ENCODE measurements at places on chromosomes 2 and 18.

DNA sequence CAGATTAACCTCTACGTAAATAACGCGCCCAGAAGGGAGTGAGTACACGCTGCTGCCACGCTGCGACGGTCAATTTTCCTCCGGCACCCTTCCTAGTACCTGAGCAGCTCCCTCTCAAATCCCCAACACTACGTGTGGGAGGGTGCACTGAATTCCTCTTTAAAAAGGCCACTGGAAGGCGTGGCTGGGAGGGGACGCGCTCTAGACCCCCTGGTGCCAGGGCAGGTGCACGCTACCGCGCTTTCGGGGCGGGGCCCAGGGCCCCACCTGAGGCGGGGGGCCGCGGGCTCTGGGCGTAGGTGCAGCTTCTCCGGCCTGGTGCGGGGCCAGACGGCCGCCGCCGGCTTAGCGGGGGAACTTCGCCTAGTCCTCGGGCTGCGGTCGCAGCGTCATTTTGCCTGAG, 668 bp upstream of the ANKRD12 start:
- peaks cover 42% of the 10 kb centered on the region for H3K4me1 ChIP-seq
- H3K4me3 ChIP-seq: peak overlapping the region; percentile 81
- H3K36me3 ChIP-seq: peaks cover 19% of the 10 kb centered on the region
- H3K27me3 ChIP-seq: no peaks in the 10 kb centered on the region
- peak; percentile 93 for DNase-seq

DNA sequence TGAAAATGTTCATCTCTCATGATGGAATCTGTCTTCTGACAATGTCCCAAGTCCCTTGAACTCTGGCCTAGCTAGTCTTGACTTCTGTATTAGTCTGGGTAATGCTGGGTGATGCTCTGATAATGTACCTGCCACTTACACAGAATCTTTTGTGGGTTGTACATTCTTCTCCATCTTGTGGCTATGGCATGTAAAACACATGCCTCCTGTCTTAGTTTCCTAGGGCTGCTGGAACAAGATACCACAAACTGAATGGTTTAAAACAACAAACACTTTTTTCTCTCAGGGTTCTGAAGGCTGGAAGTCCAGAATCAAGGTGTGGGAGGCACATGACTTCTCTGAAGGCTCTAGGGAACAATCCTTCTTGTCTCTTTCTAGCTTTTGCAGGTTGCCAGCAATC, 57.1 kb downstream of the RAPGEF4 start:
- no peaks in the 10 kb centered on the region for H3K4me1 ChIP-seq
- no peaks in the 10 kb centered on the region for H3K27me3 ChIP-seq
- no peak overlapping the region for H3K27ac ChIP-seq
- H3K4me3 ChIP-seq: no peak overlapping the region
- no peaks in the 10 kb centered on the region for H3K36me3 ChIP-seq

GRCh38 chr18:3250237-3251107, 2.9 kb downstream of the MYL12A start:
- peaks cover 43% of the 10 kb centered on the region for H3K4me1 ChIP-seq
- H3K27me3 ChIP-seq: no peaks in the 10 kb centered on the region
- H3K27ac ChIP-seq: peak overlapping the region; percentile 100
- peak overlapping the region; percentile 73 for H3K4me3 ChIP-seq
- no peak for DNase-seq
- H3K36me3 ChIP-seq: peaks cover 16% of the 10 kb centered on the region

DNA sequence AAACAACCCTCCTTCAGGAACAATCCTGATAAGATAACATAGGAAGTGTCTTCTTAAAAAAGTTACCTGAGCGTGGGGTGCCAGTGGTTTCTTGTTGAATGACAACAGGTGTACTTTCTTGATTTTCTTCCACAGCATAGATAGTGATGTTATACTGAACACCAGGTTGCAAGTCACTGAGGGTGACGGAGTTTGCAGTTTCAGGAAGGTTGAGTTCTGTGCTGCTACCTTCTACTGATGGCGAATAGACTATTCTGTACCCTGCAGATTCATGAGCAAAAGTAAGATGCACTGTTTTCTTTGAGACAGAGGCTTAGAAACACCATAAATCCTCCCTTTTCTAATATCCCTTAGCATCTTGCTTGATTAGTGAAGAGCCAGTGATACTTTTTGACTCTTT, 28.8 kb downstream of the FN1 start:
- no peak overlapping the region for H3K27ac ChIP-seq
- peaks cover 3% of the 10 kb centered on the region for H3K36me3 ChIP-seq
- no peak for DNase-seq
- no peaks in the 10 kb centered on the region for H3K4me1 ChIP-seq
- H3K27me3 ChIP-seq: no peaks in the 10 kb centered on the region

DNA sequence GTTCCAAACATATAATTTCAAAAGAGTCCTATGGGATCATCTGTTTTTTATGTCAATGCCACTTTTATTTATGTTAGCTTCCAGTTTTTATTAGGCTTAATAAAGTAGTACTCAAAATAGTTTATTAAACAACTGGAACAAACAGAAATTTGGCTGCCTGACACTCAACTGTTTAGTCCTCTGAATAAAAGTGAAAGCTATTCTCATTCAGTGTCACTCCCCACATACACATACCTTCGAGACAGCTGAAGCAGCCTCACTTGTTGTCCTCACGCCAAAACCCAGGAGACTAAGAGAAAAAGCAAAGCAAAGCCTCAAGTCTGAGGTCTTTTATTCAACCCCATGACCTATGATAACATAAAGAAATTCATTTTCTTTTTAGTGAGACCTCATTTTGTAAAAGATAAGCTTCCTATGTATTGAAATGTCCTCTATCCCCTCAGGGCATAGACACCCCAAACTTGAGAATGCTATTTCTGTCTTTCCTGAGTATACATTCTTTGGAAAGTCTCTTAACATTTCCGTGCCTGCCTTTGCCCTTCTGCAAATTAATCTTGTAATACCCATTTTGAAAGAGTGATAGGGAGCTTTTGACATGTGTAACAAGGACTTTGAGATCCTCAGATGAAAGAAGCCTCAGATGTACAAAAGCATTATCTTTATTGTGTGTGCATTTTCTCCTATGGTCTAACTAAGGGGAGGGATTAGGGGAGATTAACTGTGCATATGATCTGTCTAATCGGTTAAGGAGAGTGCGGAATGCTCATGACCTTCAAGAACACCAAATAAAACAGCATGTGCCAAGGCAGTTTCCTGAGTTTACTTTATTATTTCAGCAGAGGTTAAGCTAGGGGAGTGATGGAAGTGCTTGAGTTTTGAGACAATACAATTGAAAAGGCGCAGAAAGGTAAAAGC, 1523.7 kb upstream of the PIK3C3 start:
- no peaks in the 10 kb centered on the region for H3K27me3 ChIP-seq
- no peaks in the 10 kb centered on the region for H3K36me3 ChIP-seq
- no peak for DNase-seq
- no peak overlapping the region for H3K27ac ChIP-seq

GRCh38 chr18:25827228-25827627, 263.2 kb downstream of the SS18 start:
- H3K4me1 ChIP-seq: no peaks in the 10 kb centered on the region
- DNase-seq: no peak
- no peak overlapping the region for H3K4me3 ChIP-seq
- H3K36me3 ChIP-seq: no peaks in the 10 kb centered on the region

DNA sequence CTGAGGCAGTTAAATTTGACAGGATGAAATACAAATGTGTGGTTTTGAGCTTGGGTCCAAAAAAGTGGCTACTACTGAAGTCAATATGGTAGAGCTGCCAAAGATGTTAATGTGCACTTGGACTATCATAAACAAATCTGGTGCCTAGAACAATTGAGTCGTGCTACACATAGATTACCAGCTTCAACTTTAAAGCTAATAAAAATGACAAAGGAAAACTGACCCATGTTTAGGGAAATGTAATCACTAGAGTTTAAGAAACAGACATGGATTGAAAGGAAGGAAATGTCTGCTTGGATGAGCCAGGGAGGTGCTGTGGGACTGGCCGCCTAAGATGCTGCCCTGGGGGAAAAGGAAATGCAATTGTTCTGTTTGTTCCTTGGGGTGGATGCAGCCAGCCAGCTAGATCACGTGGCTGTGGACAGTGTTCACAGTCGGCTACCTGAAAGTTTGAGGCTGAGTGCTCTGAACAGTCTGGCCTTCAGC, 36.6 kb downstream of the CYB5A start:
- peaks cover 52% of the 10 kb centered on the region for H3K4me1 ChIP-seq
- H3K4me3 ChIP-seq: no peak overlapping the region
- DNase-seq: no peak
- H3K36me3 ChIP-seq: peaks cover 4% of the 10 kb centered on the region

DNA sequence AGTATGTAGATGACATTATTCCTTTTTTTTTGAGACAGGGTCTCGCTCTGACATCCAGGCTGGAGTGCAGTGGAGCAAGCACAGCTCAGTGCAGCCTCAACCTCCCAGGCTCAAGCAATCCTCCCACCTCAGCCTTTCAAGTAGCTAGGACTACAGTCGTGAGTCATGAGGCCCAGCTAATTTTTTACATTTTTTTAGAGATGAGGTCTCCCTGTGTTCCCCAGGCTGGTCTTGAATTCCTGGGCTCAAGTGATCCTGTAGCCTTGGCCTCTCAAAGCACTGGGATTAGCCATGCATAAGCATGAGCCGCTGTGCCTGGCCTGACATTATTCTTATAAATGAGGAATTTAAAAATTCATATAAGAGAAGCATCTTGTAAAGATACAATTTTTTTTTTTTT, 86.9 kb downstream of the FAM117B start:
- H3K27ac ChIP-seq: no peak overlapping the region
- DNase-seq: no peak
- H3K4me3 ChIP-seq: no peak overlapping the region
- no peaks in the 10 kb centered on the region for H3K36me3 ChIP-seq
- no peaks in the 10 kb centered on the region for H3K4me1 ChIP-seq

- peaks cover 6% of the 10 kb centered on the region for H3K4me1 ChIP-seq
- H3K27ac ChIP-seq: no peak overlapping the region
- peaks cover 16% of the 10 kb centered on the region for H3K27me3 ChIP-seq
These were observed 2.0 kb upstream of the DES start for GRCh38 chr2:219416235-219416602.

DNA sequence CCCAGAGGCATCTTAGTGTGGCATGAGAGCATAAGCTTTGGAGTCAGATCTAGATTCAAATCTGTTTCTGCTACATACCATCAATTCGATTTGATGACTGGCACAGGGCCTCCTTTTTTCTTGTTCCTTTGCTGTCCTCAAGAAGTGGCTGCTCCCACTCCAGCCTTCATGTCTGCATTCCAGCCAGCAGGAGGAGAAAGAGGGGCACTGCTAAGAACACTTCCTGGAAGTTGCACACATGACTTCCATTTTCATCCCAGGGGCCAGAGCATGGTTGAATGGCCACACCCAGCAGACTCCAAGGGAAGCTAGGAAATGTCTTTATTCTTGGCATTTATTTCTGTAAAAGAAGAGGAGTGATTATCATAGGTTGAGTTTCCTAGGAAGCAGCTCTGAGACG, 50.4 kb downstream of the EML6 start:
- H3K27ac ChIP-seq: no peak overlapping the region
- no peak for DNase-seq
- H3K4me3 ChIP-seq: no peak overlapping the region
- no peaks in the 10 kb centered on the region for H3K27me3 ChIP-seq
- H3K36me3 ChIP-seq: no peaks in the 10 kb centered on the region

- H3K4me3 ChIP-seq: no peak overlapping the region
- no peak for DNase-seq
- H3K4me1 ChIP-seq: no peaks in the 10 kb centered on the region
- no peak overlapping the region for H3K27ac ChIP-seq
- peaks cover 16% of the 10 kb centered on the region for H3K36me3 ChIP-seq
These were observed 12.3 kb upstream of the TNFRSF11A start for GRCh38 chr18:62312851-62313250.

GRCh38 chr2:204795156-204795555, 249.9 kb downstream of the PARD3B start:
- no peaks in the 10 kb centered on the region for H3K27me3 ChIP-seq
- no peak overlapping the region for H3K27ac ChIP-seq
- no peak for DNase-seq
- H3K4me1 ChIP-seq: peaks cover 3% of the 10 kb centered on the region
- H3K4me3 ChIP-seq: no peak overlapping the region
- no peaks in the 10 kb centered on the region for H3K36me3 ChIP-seq

DNA sequence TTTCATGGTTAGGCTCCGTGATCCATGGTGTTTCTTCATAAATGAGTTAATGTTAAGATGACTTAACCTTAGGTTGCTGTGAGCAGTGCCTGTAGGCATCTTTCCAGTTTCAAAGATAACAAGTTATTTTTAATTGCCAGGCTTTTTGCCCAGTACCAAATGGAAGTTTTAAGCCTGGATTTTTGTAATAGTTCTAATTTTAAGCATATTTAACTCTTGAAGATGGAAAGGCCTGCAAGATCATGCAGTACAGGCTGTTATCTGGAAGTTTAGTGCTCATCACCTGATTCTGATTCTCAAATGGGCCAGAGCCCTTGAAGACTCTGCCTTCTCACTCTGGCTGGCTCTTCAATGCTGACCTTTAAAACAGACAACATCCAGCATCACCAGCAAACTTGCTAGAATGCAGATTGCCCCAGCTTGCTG, 141.3 kb downstream of the NCK2 start:
- H3K4me3 ChIP-seq: no peak overlapping the region
- H3K27me3 ChIP-seq: no peaks in the 10 kb centered on the region
- H3K36me3 ChIP-seq: peaks cover 19% of the 10 kb centered on the region
- H3K4me1 ChIP-seq: peaks cover 22% of the 10 kb centered on the region
- H3K27ac ChIP-seq: no peak overlapping the region
- DNase-seq: no peak

- H3K36me3 ChIP-seq: no peaks in the 10 kb centered on the region
- no peak overlapping the region for H3K27ac ChIP-seq
- DNase-seq: no peak
- no peaks in the 10 kb centered on the region for H3K4me1 ChIP-seq
- H3K27me3 ChIP-seq: no peaks in the 10 kb centered on the region
These were observed 1629.7 kb upstream of the TMEFF2 start for GRCh38 chr2:193824474-193824873.

DNA sequence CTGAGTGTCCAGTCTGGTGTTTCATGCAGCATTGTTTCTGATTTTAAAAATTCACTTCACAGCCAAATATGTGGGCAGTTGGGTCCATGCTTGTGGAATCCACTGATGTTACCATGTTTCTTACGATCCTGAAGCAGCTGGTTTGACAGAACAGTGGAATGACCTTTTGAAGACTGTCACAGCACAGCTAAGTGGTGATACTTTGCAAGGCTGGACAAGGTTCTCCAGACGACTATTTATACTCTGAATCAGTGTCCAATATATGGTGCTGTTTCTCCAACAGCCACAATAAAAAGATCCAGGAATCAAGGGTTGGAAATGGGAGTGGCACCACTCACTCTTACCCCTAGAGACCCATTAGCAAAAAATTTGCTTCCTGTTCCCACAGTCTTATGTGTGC, 577.4 kb upstream of the RAB6C start:
- no peak overlapping the region for H3K27ac ChIP-seq
- H3K4me1 ChIP-seq: no peaks in the 10 kb centered on the region
- H3K4me3 ChIP-seq: no peak overlapping the region
- H3K27me3 ChIP-seq: no peaks in the 10 kb centered on the region
- H3K36me3 ChIP-seq: no peaks in the 10 kb centered on the region
- DNase-seq: no peak

DNA sequence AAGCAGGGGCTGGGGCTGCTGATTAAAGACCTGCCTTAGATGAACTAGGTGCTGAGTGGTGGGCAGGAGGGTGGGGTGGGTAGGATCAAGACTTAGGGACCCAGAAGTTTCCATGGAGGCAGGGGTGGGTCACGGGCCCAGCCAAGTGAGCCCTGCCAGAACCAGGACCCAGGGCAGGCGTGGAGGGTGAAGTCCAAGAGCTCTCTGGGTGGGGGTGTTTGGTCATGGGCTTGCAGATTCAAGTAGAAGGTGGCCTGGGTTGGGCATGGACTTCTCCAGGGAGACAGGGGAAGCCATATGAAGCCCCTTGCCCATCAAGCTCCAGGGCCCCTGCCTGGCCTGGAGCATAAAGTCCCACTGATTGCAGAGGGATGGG, 168.8 kb downstream of the SMAD7 start:
- no peaks in the 10 kb centered on the region for H3K27me3 ChIP-seq
- no peaks in the 10 kb centered on the region for H3K36me3 ChIP-seq
- DNase-seq: no peak
- no peak overlapping the region for H3K4me3 ChIP-seq
- H3K27ac ChIP-seq: peak overlapping the region; percentile 84

Data from upper lobe of left lung (tissue), 6 donors.